ENCODE measurements at places on chromosomes 1 and 21.

- no peak for DNase-seq
These were observed 58.6 kb upstream of the PLXNA2 start for GRCh38 chr1:208302699-208303238.

- no peak for DNase-seq
These were observed 481.4 kb upstream of the VAMP3 start for GRCh38 chr1:7289694-7290093.

DNA sequence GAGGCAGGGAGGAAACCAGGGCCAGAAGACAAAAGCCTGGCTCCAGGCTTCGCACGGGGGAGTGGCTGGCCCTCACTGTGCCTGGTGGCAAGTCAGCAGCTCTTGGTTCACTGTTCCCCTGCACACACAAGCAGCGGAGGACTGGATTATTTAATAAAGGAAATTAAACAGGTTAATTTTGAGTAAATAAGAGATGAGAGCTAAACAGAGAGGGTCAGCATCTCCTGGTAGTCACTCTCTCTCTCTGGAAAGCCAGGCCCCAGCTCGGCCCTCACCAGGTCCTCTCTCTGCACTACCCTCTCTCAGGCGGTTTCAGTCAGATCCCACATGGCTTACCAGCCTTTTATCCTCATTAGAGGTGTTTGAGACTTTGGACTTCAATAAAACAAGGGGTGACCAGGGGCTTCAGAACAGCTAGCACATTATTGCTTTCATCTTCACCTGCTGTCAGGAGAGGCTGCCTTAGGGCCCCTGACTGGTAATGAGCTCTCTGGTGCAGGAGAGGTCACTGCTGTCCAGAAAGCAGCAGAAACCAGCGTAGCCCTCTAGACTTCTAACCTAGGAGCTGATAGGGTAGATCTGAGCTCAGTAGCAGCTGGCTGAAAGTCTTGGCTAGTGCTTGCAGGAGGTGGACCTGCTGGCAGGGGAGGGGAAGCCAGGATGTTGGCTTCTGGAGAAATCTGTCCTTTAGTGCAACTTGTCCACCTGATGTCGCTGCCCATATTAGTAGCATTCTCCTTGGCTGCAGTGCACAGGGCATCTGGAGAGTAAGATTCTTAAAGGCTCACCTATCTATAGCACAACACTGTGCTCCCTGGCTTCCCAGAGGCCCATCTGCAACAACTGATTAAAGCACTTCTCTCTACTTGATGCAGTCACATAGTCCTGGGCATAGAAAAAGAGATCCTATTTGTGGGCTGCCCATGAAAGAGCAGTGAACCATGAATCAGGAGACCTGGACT is 45.9 kb downstream of the SYT6 start:
- DNase-seq, result no peak

- no peak for DNase-seq
These were observed 292.4 kb downstream of the PLPP3 start for GRCh38 chr1:56286956-56287355.

DNA sequence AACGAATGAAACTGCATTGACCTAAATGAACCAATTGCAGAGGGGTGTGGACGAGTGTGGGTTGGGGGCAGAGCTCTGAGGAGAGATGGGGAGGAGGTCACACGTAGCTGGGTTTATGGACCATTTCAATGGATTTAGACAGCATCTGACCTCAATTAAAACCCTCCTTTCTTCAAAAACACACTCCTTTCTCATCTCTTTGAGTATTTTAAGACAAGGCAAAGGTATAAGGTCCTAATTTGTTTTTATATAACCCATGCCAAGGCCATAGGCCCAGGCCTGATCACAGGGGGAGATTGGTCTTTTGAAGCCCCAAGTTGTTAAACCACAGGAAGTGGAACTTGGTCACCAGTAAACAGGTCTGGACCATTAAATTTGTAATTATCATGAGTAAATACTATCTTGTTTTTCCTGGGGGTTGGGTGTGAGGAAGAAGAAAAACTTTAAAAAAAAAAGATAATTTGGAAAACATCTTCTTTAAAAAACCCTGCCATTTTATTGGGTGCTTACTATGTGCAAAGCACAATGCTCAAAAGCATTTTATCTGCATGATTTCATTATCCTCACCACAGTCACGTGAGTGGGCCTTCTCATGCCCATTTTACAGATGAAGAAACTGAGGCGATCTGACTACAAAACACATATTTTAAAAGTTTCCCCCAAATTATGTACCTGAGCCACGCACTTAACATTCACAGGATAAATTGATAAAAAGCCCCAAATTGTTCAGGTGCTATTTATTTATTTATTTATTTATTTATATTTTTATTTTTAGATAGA is 8.9 kb upstream of the INAVA start:
- DNase-seq, result no peak

DNA sequence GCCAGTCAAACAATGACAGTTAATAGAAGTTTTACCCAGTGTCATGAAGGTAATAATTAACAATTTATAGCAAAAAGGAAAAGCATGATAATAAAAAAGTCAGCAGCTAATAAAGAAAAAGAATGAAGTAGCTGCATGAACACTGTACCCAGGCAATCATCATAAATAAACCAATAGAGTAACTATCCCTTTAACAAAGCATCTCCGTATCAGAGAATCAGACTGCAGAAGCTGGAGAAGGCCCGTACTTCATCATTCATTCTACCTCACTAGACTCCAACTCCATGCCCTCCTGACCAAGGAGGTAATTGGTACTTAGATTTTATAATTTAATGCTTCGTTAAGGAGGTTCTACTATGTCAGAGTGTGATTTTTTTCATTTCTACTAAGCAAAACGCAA is 140.5 kb downstream of the NEGR1 start:
- no peak for DNase-seq

DNA sequence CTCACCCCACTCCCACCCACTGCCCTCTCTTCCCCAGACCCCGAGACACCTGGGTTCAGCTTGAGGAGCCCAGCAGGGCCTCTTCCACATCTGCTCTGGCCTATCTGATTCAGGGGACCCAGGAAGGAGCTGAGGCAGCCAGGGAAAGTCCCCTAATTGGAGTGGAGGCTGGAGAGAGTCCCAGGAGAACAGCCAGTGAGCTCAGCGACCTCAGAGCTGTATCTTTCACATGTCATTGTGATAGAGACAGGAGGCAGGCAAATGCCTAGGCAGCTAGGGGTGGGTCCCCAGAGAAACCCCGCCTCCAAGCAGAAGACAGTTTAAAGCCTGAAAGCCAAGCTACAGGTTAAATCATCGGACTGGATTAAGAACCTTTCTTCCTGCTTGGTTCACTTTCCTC is 122.7 kb downstream of the MATN1 start:
- no peak for DNase-seq

GRCh38 chr1:109109906-109110305 is 4.0 kb upstream of the ELAPOR1 start:
- no peak for DNase-seq

- DNase-seq, result no peak
These were observed 179.2 kb downstream of the NFIA start for GRCh38 chr1:61261595-61261994.

DNA sequence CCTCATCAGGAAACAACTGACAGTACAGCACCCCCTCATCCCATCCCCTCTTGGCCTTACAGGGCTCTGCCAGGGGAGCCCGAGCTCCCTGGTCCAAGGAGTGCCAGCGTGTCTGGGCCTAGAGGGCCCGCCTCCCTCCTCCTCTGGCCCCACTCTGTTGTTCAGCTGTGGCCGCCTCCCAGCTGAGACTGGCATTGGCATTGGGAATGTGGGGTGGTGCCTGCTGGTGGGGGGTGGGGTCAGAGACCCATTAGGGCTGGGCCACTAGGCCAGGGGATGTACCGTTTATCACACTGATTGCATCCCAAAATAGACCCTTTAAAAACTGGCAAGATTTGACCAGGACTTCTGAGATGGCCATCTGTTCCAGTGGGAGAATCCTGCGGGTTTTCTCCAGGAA is 1.4 kb downstream of the LDLRAP1 start:
- no peak for DNase-seq

DNA sequence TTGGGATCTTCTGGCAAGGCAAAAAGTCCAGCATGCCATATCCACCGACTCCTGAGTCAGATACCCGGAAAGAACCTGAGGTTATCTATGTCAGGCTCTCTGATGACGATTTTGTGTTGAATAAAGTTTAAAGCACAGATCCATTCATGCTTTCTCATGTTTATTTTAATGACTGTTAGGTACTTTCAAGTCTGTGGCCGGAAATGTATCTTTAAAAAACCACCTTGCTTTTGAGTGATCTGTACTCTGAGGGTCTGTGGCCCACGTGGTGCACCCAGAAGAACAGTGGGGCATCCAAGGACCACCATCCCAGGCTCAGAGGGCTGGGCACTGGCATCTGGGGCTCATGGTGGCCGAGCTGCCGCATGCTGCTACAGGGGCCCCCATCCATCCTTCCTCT is 30.1 kb upstream of the VASH2 start:
- no peak for DNase-seq

DNA sequence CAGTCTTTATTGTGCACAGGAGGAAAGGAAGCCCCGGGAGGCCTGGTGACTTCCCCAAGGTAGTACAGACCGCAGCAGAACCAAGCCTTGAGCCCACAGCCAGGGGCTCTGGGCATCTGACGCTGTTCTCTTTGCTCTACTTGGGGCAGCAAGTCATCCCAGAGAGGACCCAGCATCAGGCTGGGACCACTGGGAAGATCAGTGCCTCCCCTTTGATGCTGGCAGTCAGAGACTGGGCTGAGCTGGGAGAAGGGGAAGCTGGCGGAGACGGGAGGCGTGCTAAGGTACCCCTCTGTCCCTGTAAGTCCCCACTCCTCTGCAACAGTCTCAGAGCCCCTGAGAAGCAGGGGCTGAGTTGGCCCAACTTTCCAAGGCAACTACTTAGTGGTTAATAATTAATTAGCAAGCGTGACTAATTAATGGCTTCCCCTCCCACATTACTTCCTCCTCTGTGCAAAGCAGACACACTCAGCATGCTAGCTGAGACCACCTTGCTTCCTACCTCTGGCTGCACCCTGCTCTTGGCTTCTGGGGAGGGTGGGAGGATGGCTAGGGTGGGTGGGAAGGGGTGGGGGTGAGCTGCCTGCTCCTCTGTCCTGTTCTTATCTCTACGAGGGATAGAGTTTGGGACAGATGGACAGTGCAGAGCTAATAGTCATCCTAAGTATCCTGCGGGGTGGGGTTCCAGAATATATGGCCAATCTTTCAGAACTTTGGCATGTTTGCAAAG is 1.3 kb downstream of the INAVA start:
- DNase-seq, result no peak

DNA sequence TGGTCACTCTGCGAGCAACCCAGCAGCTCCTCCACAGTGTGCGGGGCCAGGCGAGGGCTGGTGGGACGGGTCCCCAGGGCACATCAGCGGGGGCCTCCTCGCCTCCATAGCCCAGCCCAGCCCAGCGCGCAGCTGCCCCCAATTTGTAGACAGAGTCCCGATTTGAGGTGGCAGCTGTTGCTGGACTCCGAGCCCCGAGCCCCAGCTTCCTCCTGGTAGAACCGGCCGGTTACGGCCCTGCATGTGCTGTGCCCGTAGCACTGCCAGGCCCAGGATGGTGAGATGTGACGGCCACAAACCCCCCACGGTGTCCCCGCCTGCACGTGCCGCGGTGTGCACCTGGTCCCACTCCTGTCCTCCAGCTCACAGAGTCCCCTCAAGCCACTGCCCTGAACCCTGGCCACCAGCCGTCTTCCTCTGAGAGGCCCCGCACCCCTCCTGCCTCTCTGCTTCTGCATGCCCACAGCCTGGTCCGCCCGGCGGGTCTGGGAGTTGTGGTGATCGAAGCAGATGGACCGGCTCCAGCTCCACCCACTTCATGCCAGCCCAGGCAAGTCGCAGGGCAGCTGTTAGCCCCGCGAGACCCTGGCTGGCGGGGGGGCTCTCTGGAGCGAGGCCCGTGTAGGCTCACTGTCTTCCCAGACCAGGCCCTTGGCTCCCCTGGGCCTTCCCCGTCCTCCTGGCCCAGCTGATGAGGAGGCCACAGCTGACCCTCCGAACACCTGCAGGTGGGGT is 55.5 kb downstream of the MORN1 start:
- DNase-seq, result no peak
